ENCODE measurements at places on chromosomes 6 and 20.

GRCh38 chr6:159871906-159872305 is 18.9 kb upstream of the MAS1 start:
- no peak for DNase-seq

DNA sequence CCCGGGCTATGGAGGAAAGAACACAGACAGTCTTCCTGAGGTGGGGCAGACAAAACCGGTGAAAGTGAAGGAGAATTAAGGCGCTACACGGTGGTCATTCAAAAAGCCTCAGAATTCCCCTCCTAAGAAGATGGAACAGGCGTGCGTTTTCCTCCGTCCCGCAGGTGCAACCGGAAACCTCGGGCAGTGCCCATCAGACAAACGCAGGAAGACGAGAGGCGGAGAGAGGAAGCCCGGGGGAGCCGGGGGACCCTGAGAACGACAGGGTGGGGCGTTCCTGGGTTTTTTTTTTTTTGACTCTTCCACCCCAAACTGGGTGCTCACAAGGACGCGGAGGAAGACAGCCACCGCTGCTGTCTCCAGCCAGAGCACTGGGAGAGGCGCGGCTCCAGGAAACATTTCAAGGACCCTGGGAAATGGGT is 25.4 kb downstream of the TTLL2 start:
- no peak for DNase-seq

- DNase-seq, result no peak
These were observed 51.3 kb upstream of the REV3L start for GRCh38 chr6:111534231-111534751.

- DNase-seq, result no peak
These were observed 39.8 kb upstream of the ARHGAP18 start for GRCh38 chr6:129749749-129750120.

- DNase-seq, result no peak
These were observed 10.8 kb downstream of the TRIM26 start for GRCh38 chr6:30202366-30202765.

DNA sequence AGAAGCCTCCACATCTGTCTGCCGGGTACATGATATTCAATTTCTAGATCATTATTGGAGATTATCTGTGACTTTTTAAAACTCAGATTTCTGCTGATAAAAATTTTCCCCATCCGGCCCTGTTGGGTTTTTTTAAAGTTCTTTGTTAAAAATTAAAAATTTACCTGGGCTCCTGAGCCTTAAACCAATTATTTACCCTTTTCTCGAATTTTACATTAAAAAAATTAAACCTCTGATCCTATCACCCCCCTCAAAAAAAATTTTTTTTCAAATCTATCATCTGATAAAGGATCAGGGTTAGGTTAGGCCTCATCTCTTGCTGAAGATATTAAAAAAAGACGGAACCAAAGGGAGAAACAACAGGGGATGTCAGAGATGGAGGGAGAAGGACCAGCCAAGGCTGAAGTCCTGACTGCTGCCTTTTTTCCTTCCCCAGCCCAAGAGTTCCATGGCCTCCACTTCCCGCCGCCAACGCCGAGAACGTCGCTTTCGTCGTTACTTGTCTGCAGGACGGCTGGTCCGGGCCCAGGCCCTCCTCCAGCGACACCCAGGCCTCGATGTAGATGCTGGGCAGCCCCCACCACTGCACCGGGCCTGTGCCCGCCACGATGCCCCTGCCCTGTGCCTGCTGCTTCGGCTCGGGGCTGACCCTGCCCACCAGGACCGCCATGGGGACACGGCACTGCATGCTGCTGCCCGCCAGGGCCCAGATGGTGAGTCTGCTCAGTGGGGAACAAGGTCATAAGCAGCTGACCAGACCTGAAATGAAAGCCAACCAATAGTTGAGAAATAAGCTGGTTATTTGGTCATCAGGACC is 527 bp downstream of the NFKBIL1 start:
- DNase-seq, result no peak

DNA sequence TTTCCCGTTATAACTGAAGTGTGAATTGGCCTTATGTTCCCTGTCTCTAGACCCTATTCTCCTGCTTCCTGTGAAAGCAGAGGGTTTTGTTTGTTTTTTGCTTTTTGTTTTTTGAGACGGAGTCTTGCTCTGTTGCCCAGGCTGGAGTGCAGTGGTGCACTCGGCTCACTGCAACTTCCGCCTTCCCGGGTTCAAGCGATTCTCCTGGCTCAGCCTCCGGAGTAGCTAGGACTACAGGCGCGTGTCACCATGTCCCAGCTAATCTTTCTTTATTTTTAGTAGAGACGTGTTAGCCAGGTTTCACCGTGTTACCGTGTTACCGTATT is 674 bp upstream of the GNMT start:
- DNase-seq, result no peak

GRCh38 chr20:4490045-4490444 is 231.7 kb upstream of the PRND start:
- DNase-seq, result no peak

DNA sequence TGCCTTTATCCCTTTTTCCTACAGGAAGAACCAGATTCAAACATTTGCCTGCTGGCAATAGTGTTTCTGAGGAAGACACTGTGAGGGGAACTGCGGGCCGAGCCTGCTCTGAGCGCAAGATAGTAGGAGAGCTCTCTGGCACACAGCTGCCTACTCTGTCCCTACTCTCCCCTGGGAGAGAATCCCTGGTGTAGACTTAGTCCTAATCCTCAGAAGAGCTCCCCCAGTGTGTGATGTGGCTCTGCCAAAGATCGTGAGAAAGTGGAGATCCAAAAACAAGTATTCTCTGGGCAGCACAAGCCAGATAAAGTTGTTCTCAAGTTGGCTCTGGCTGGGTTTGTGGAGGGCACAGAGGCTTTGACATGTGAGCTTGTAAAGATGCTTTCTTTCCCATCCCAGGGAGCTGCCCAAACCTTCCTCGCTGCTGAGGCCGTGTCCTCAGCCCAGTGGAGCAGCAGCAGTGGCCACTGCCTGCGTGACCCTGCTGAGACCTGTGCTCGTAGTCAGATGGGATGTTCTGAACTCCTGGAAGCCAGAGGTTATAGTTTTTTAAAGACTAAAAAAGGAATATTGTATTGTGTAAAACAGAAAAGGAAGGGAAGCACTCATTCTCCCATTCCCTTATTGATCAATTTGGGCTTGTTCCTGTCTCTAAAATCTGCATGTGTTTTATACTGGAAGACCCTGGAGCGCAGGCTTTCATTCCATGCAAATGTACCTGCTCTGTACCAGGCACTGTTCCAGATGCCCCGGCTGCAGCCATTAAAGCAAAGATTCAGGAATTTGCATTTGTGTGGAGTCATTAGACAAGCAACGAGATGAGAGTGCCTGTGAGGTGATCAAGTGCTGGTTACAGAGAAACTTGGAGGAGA is 30.7 kb downstream of the PNLDC1 start:
- no peak for DNase-seq

- no peak for DNase-seq
These were observed 3.5 kb upstream of the BPI start for GRCh38 chr20:38300438-38300837.

GRCh38 chr6:71035871-71036270 is 79.0 kb upstream of the B3GAT2 start:
- no peak for DNase-seq

- no peak for DNase-seq
These were observed 90.0 kb upstream of the RPS6KA2 start for GRCh38 chr6:166716910-166717617.

- DNase-seq, result no peak
These were observed 42.3 kb downstream of the UNC5CL start for GRCh38 chr6:40996591-40997233.

GRCh38 chr20:52383995-52384621 is 192.5 kb upstream of the ZFP64 start:
- DNase-seq, result no peak

GRCh38 chr6:92341201-92341600 is 1078.2 kb downstream of the EPHA7 start:
- no peak for DNase-seq

- DNase-seq, result no peak
These were observed 528.3 kb downstream of the CD83 start for GRCh38 chr6:14645841-14646240.

DNA sequence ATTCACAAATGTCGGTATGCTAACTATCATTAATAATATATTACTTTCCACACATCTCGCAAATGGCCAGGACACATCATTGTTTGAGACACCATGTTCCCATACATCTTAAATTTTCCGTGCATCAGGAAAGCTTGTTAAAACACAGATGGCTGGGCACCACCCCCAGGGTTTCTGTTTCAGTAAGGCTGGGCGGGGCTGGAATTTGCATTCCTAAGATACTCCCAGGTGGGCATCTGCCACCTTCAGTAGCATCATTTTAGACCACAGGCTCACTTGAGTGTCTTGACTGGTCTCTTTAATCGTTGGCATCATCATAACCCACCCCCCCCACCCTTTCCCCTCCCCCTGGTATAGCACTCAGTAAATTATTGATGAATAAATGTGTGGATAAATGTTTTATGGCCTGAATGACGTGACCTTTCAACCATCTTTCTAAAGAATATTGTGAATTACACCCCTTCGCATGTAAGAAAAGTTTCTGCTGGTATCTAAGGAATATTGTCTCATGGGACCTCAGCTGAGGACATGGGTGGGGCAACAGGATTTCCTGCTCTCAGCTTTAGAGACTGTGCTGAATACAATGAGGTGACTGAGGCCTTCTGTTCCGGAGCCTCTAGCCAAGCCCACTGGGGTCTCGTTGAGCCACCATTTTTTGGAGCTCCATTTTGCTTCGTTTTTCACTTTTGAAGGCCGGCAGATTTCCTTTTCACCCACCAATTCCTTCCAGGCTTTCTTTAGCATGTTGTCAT is 124.1 kb upstream of the NEDD9 start:
- DNase-seq, result no peak

GRCh38 chr6:109292420-109292819 is 89.8 kb downstream of the CD164 start:
- DNase-seq, result no peak

DNA sequence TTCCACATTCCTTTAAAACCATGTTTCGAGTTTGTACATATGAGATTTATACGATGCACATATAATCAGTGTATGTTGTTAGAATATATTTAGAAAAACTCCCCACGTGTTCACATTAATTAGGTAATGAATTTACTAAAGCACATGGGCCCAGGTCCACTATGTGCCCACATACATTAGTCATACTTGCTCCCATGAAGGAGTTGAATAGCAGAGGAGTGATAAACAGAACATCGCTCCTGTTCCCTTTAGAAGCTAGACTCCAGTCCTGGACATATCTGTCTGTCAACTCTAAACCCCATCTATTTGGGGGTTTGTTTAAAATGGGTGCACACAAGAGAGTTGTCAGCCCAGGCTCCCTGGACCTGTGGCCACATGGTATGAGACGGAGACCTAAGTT is 108.1 kb upstream of the TIAM2 start:
- DNase-seq, result no peak

- DNase-seq, result no peak
These were observed 90.7 kb downstream of the AKAP7 start for GRCh38 chr6:131225959-131226358.

DNA sequence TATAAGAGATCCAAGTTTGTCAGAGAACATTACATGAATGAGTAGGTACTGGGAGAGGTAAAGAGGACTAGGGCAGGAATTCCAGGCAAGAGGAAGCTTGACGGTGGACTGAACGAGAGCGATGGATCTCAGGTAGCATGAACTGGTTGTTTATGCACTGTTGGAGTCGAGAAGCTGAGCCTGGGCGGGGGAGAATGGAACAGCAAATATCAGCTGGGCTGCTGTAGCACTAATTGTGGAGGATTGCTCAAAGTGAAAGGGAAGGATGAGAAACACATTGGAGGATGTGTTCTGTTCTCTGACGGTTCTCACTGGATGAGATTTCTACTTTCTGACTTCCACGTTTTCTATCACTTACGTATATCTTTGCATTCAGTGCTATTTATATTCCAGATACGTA is 164.2 kb downstream of the PHF3 start:
- DNase-seq, result no peak

- DNase-seq, result no peak
These were observed 102.8 kb downstream of the DACT2 start for GRCh38 chr6:168216751-168217191.

DNA sequence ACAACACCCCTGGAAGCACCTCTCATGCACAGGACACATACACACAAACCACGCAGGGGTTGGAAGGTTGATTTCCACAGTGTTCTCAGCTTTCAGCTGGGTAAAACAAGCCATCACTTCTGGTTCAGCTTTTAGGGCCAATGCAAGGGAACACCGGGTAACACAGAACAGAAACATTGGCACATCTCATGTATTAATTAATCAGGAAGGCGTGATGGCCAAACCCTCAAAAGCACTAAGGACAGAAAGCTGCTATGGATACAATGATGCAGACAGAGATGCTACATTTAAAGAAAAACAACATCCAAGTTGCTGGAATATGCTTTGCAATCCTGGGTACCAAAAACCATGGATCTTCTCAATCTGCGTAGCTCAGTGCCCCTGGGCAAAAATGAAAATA is 104.3 kb upstream of the BEND6 start:
- DNase-seq, result no peak

DNA sequence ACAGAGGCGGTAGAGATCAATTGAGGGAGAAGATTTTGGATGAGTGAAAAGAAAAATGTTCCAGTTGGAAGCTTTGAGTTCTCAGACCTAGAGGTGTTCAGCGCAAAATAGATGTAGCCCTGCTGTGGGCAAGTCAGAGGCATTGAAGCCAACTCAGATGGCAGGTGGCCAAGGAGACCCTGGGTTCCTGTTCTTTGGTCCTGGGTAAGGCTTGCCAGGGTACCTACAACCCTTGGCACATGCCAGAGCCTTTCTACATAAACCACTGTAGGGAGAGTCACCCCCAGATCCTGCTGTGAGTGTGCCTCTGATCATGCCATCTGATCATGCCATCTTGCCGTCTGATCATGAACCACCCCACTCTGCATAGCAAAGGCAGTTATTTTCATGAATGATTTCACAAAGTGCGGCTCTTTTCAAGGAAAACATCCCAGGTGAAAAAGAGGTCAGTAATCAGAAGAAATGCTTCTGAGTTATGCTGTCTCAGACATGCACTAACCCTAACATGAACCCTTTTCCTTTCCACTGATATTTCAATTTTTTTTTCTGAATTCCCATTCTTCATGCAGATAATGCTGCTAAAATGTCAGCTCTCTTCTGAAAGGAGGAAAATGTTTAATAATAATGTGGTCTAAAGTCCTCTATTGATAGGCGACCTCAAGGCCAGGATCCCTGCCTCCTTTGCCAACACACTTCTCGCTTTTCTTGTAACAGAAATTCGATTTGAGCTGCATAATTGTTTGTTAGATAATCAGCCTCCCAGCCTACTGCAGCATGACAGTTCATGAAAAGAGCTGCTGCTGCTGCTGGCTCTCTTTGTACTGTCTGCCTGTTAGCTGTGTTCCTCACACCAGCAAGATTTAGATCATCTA is 153.6 kb downstream of the MTHFD1L start:
- DNase-seq, result no peak

- no peak for DNase-seq
These were observed 11.0 kb downstream of the ROS1 start for GRCh38 chr6:117414770-117415169.

- no peak for DNase-seq
These were observed 511 bp downstream of the VARS1 start for GRCh38 chr6:31794866-31795615.

GRCh38 chr6:53302678-53303360 is 45.9 kb downstream of the ELOVL5 start:
- no peak for DNase-seq

- no peak for DNase-seq
These were observed 844 bp downstream of the WFDC2 start for GRCh38 chr20:45470262-45470931.

All from lower leg skin (tissue), 4 donors.